CD14-positive monocyte (primary cell): ENCODE measurements at places on chromosomes 3 and 15.

- DNase-seq = no peak
Observed at GRCh38 chr15:80466543-80466942, 62.4 kb downstream of the ARNT2 start.

DNA sequence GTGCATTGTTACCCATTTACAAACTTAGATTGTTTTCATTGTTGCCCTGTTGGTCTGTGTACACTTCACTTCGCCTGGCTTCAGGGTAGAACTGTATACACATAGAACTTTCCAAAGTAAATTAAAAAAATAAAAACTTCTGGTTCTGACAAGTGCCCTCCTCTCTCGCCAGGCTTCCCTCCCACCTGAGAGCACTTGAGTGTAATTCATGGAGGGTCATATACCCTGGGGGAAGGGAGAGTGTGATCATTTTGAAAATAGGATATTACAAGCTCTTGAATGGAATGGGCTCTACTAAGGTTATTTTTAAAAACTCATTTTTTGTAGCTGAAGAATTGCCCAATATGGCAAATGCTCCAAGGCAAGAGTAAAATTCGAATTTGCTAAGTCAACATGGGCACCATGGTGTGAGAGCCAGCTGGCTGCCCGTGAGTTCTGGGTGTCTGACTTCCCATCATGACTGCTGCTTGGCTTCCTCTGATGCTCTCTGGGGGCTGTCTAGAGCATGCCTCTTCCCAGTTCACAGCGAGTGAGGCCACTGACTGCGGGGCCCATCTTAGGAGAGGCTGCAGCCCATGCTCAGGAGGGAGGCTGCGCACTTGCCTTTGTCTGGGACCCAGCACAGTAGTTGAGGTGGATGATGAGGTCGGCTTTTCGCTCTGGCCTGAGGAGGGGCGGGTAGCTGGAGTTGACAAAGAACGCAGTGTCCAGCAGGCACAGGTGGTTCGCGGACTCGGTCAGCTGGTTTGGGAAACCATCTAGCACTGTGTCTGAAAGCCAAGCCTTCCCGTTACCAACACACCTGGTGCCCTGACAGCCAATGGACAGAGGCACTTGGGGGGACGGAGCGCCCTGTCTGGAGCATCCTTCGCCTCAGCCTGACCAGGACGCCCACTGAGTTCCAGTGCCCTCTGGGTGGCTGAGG, 13.1 kb upstream of the EHD4 start:
- no peak for DNase-seq

DNA sequence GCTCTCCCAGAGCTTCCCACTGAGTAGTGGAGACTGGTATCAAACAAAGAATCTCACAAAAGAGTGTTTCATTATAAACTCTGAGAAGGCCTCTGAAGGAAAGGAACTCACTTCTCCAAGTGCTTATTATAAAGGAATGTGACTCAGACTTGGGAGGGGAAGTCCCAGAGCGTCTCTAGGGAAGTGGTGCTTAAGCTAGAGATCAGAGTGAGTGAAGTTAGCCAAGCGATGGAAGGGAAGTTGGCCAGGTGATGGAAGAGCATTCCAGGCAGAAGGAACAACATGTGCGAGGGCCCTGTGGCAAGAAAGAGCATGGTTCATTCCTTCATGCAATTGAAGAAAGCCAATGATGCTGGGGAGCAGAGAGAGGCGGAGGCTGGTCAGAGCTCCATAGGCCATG, 2.3 kb downstream of the XYLB start:
- DNase-seq = peak; percentile 83

DNA sequence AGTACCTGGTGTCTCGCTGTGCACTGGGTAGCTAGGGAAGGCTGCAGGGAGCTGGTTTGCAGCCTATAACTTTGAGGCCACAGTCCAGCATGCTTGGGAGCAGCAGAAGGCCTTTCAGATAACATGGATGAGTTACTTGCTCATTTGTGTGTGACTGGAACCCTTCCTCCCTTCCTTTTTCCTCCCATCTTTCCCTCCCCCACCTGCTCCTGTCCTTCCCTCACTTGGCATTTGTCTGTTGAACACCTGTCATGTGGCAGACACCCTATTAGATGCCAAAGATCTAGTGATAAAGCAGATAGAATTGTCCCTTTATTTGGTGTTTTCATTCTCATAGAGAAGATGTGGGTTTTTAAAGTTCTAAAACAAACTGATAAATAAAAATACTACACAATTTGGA, 71.6 kb downstream of the LRTM1 start:
- no peak for DNase-seq

DNA sequence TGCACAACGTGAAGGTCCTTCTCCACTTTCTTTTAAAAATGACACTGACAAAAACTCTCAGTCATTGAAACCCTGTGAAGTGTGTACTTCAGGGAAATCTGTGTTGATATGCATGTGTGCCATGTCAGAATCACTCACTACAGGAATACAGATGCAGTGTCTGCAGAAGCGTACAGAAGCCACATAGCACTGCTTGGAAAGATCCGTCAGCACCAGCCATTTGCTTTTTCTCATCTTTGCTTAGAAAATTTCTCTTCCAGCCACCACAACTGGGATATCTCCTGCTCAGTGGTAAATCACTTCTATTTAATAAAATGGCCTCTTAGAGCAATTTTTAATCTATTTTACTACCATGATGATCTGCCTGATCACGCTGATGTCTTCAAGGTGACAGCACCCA, 91.3 kb upstream of the ARHGEF26 start:
- no peak for DNase-seq

- DNase-seq = no peak
Observed at GRCh38 chr3:32471246-32471645, 31.4 kb downstream of the CMTM6 start.

DNA sequence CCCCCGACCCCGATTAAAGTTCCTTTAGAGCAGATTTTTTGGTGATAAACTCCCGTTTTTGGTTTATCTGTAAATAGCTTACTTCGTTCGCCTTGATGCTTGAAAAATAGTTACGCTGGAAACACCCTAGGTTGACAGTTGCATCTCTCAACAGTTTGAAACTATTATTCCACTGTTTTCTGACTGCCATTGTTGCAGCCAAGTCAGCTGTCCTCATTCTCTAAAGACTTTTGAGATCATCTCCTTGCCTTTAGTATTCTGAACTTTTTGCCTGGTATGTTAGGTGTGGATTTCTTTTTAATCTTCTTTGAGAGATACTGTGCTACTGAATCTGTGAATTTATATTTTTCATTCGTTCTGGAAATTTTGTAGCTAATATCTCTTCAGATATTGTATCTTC, 122.7 kb upstream of the NSMCE3 start:
- DNase-seq = no peak

GRCh38 chr3:197590313-197590962, 34.7 kb upstream of the BDH1 start:
- no peak for DNase-seq

GRCh38 chr15:68983961-68984481, 30.5 kb upstream of the NOX5 start:
- no peak for DNase-seq

- peak; percentile 33 for DNase-seq
Observed at GRCh38 chr15:38129531-38130204, 123.0 kb upstream of the SPRED1 start.

DNA sequence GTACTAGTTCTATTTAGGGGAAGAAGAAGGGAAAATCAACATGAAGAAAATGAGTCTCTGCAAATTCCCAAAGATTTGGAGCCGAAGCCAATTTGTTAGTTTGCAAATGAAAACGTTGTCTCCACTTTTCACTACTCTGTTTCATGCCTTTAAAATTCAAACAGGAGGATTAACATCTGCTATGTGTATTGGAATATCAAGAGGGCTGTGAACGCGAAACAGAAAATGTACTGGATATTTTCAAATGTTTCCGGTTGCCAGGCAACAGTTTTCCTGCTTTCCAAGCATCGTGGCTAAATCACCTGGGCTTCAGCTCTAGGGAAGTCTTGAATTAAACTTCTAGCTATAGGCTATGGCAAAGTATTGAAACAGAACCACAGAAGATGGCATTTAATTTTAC, 172.8 kb downstream of the KCNMB2 start:
- DNase-seq = no peak
